Neural crest cell (in vitro differentiated cells): ENCODE measurements at places on chromosomes 5 and 9.
A peak's percentile ranks its signal among the peaks of the same experiment; 100 is the strongest.

DNA sequence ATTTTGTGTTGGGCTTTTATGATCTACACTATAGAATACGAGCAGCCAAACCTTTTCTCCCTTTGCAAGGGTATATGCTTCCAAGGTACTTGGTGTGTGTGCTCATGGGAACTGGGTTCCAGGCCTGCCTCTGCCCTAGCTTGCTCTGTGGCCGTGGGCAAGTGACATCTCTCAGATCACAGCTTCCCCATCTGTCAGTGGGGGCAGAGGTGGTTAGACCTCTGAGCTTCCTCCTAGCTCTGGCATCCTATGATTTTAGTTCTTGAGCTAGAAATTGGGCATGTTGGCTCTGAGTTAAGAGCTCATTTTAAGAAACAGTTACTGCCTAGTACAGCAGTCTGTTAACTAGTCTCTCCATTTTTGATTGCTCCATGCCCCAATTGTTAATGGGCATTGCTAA, 12.5 kb upstream of the CCNJL start:
- DNase-seq = no peak

DNA sequence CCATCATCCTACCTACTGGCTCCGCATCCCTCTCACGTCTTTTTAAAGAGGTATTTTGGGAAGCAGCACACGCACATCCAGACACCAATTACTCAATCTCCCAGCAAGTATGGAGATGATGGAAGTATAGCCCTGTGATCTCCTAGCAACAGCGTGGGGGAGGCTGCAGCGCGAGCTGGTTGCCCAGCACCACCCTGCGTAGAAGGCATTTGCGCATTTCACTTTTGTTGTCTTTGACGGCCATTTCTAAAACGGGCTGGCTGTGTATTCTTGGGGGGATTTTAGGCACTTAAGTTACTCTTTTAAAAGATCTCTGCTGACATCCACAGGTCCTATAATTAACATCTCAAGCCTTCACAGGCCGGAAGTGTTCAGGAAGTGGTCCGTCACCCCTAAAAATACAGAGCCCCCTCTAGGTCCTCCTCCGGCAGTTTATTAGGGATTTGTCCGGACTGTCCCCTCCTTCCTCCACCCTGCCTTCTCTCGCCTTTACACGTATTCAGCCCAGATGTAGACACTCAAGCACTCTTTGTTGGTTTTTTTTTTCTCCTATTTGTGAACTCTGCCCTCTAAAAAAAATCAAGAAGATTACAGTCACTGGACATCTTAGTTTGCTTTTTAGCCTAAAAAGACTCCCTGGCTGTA, 371.4 kb downstream of the NTRK2 start:
- DNase-seq = peak; percentile 36

DNA sequence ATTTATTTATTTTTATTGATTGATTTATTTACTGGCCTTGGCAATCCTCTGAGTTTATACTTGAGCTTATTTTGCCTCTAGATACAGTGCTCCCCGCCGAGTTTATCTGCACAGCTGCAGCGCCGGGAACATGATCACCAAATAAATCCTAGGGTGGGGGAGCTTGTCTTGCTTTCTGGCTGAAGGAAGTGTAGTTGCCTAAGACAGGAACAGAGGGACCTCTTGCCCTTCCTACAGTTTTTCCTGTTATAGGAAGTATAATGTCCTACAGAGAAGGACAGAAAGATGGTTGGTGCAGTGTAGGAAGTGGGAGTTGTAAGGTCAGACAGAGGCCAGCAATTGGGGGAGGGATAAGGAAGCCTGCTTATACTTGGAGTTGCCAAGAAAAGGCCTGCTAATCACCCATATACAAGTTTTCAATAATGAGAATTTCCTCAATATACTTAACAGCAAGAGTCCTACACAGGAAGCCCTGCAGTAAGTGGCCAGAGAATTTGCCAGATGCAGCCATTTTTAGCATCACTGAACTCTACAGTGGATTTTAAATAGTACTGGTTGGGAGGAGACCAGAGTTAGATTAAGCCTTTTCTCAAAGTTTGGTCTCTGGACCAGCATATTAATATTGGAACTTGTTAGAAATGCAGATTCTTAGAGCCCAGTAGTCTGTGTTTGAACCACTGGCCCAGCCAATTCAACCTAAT, 7.7 kb downstream of the AOPEP start:
- DNase-seq = no peak

GRCh38 chr9:10586407-10586806, 26.4 kb downstream of the PTPRD start:
- DNase-seq = no peak

DNA sequence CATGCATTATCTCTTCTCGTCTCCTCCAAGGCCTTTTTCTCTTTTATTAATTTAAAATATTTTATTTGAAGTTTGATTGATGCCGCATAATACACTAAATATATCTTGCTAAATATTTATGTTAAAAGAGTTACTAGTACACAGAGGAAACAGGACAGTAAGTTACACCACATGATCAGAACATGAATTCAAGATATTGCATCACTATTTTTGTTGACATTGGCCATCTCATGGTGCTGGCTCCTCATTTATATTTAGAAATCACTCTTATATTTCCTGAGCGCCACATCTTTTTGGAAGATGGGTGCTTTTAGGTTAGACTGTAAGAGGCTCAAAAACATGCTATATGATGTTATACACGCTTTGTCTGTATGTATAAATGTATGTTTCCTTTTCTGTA, 23.0 kb downstream of the SPEF2 start:
- no peak for DNase-seq

GRCh38 chr5:126963822-126964375, 66.5 kb downstream of the MARCHF3 start:
- DNase-seq = no peak

DNA sequence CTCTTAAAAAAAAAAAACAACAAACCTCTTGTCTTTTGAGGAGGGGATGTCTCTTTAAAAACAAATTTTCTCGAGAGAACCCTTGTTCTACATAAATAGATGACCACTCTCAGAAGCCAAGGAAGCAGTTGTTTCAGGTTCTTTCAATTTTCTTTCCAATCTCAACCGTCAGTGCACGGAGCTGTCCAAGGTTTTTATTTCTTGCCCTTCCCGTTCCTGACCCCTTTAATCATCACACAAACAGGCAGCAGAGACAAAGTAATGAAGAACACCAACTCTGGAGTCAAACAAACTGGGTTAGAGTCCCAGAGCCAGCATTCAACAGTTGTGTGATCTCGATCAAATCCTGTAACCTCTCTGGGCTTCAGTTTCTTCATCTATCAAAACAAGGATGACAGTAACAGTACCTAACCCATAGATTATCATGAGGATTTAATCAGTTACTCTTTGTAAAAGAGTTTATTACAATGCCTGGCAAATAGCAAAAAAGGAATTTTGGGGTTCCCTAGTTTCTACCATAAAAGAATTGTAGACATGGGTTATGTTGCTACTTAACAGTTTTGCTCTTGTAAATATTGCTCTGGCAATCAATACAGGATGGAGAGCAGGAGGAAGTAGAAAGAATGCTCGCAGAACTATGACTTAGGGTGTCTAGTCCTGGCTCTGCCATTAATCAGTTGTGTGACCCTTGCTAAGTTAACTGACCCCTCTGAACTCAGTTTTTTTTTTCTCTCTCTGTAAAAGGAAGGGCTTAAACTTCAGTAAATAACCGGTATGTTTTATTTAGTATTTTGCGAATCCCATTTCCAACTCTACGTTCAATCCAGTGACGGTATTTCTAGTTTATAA, 1.0 kb upstream of the NIM1K start:
- DNase-seq = no peak

DNA sequence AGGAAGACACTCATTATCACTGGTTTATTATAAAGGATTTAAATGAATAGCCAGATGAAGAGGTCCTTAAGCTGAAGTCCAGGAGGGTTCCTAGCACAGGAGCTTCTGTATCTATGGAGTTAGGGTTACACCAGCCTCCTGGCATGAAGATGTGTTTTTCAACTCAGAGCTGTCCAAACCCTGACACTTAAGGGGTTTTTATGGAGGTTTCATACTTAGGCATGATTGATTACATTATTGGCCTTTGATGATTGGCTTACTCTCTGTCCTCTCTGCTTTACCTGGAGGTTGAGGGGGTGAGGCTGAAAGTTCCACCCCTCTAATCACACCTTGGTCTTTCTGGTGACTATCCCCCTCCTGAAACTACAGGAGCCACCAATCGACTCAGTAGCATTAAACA, 84.9 kb upstream of the ZNF169 start:
- DNase-seq = no peak
